ENCODE measurements at places on chromosomes 4 and X.
A peak's percentile ranks its signal among the peaks of the same experiment; 100 is the strongest.

GRCh38 chrX:13932416-13932815, 97.3 kb downstream of the GEMIN8 start:
- no peak for DNase-seq

- no peak for DNase-seq
These were observed 856.4 kb upstream of the INTU start for GRCh38 chr4:126776361-126776760.

GRCh38 chrX:49230500-49231232, 2.5 kb downstream of the CACNA1F start:
- no peak for DNase-seq

DNA sequence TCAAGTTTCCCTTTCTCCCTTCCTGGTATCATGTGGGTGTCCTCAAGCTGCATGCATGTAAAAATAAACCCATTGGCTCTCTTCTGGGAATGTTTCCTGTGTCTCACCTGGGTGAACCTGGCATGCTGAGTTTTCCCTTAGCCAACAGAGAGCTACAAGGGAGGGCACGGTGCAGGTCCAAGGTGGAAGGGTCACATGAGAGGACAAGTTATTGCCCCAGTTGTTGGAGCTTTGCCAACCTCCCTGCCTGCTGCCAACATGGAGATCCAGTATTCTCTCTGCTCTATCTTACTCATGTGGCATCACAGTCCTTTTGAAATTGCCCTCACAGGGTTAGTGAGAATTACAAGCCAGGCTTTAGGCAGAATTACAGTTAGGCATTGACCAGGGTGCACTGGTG, 196.1 kb upstream of the GYPA start:
- no peak for DNase-seq

DNA sequence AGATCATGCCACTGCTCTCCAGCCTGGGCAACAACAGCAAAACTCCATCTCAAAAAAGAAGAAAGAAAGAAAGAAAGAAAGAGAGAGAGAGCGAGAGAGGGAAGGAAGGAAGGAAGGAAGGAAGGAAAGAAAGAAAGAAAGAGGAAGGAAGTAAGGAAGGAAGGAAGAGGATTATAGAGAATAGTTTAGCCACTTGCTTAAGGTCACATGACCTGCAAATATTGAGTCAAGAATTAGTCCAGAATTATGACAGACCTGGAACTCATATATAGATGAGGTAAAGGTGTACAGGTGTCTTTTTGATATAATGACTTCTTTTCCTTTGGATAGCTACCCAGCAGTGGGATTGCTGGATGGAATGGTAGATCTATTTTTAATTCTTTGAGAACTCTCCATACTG, 25.6 kb upstream of the ANTXR2 start:
- DNase-seq: no peak

DNA sequence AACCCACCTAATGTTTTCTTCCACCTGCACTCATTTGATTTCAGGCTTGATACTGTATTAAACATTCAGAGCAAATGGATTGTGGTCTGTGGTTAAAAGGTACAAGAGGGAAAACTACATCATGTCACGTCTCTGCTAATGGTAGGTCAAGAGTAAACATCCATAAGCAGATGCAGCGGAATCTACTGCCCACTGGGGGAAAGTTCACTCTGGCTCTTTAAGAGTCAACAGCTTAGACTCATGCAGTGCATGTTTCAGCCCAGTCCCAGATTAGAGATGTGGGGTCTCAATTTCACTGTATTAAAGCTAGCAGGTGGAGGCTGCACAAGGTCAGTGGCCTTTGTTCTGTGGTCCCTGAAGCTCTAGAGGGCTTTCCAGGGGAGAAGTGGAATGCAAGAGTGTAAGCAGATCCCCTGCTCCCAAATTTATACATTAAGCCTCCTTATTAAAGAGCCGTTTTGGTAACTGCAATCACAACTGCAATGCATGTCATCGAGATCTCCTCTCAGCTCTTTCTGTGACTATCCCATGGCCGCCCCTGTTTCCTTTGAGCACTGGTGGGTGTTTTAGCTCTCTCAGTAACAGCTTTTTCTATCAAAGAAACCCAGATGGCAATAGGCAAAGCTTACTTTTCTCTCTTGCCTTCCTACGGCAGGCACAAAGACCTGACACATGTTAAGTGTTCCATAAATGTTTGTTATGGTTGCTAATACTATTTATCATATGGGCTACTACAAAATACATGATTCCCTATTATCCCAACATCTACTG, 53.4 kb downstream of the LDB2 start:
- DNase-seq: no peak

GRCh38 chr4:76535603-76536372, 100.8 kb downstream of the SHROOM3 start:
- peak; percentile 67 for DNase-seq

DNA sequence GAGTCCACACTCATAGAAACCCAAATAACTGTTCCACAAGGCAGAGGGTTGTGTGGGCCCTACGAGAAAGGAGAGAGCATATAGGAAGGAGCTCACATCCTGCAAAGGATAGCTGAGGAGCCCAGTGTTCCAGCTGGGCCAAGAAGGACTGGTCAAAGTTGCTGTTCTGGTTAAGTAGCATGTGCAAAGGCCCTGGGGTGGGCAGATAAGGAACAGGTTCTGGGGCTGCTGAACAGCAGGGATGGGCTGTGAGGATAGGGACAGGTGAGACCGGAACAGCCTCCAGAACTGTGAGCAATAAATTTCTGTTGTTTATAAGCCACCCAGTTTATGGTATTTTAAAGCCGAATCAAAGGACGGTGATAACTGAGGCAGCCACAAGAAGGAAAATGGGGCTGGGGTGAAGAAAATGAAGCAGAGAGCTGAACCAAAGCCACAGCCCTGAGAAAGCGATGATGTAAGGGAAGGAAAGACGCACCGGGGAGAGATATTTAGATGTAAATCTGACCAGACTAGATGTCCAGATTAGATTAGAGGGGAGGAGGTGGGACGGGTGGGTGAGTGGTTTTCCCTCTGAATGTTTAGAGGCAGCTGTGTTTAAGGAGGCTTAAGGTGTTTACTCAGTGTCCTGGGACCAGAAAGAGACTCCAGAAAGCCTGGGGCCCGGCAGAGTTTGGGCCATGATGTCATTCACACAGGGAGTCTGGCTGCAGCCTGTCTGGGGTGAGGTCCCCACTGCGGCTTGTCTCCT, 180.8 kb upstream of the BCOR start:
- DNase-seq: peak; percentile 30

DNA sequence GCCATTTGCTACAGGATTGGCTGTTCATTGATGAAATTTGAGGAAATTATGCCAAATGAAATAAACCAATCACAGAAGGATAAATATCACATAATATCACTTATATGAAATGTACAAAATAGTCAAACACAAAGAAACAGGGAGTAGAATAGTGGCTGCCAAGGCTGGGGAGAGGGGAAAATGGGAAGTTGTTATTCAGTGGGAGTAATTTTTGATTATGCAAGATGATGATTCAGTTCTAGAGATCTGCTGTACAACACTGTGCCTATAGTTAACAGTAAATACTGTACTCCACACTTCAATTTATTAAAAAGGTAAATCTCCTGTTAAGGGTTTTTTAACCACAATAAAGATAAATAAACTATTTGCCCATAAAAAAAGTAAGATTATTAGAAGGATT, 101.1 kb downstream of the TMA16 start:
- no peak for DNase-seq

GRCh38 chr4:2096073-2096609, 37.0 kb downstream of the NAT8L start:
- peak; percentile 17 for DNase-seq

- DNase-seq: peak; percentile 61
These were observed 89.1 kb downstream of the RAPGEF2 start for GRCh38 chr4:159191989-159192388.

GRCh38 chr4:76197971-76198410, 15.6 kb downstream of the SCARB2 start:
- DNase-seq: peak; percentile 63

GRCh38 chr4:24067367-24068193, 177.7 kb upstream of the PPARGC1A start:
- DNase-seq: peak; percentile 50

DNA sequence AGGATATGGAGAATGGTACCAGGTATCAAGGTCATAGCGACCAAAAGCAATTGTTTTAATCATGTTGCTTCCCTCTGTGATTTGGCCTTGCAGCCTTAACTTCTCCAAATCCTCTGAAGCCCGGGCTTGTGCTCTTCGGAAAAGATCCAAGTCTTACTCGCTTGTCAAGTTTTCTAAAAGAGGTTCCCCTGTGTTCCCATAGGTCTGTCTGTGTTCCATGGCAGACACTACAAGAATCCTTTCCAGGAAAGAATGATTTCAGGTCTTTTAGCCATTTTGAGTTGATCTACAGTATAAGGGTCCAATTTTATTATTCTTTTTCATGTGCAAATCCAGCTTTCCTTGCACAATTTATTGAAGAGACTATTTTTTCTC, 710.6 kb upstream of the DIAPH2 start:
- no peak for DNase-seq

- no peak for DNase-seq
These were observed 351.3 kb downstream of the NAP1L3 start for GRCh38 chrX:93322110-93322509.

DNA sequence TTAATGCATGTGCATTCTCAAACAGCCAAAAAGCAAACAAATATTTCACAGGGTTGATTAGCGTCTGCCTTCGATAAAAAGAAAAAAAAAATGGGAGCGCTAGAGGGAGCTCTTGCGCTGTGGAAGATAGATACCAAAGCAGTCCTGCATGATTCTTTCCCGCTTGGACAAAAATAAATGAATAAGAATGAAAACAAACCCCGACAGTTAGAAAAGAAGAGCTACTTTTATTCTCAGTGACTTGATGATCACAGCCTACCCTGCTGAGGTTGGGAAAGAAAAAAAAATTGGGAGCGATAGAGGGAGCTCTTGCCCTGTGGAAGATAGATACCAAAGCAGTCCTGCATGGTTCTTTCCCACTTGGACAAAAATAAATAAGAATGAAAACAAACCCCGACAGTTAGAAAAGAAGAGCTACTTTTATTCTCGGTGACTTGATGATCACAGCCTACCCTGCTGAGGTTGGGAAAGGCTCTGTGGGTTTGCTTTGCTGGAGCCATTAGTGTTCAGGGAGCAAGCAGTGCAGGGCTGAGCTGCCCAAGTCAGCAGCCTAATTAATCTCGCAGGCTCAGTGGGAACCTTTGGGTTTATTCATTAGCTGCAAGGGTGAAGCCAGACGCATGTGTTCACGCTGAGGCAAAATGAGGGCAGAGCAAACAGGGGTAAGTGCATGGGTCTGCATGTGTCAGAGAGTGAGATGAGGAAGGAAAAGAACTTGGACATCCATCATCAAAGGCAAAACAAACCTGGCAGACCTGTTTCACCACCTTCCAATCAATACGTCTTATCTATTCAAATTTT, 249.3 kb upstream of the PRKX start:
- no peak for DNase-seq

DNA sequence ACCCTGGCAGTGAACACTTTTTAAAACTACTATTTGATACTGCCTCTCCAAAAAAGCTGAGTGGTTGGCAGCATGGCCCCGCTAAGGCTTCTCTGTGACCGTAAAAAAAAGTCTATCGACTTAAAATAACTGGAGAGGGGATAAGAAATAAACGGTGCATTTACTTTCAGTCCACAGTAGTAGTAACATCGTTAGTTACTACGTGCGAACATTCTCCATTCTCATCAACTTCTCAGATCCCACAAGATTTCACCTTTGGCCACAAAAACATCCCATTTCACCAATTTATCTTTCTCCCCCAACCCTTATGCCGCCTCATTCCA, 524 bp upstream of the EXOSC9 start:
- no peak for DNase-seq

Measured in urothelium cell line (cell line).